ENCODE measurements at places on chromosomes 7 and 10. TPM values are rescaled to one million over a fixed set of nuclear protein-coding genes. Genes with fewer than 3 reads are reported as not detected.

DNA sequence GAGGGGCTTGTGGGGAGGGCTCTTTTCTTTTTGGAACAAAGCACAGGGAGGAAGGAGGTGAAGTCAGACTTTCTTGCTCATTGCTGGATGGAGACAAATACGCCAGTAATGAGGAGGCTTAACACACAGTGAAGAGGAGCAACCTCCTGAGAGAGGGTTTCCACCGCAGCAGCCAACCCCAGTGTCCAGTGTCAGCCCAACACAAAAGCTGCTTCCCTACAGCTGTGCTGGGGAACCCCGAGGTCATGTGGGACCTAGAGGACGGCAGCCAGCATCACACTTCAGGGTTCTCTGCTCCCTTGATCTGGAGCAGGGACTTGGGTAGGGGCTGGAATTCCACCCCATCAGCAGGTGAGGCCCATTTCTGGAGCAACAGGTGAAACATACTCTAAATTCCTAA is 7.7 kb downstream of the BLNK start:
- no peak for DNase-seq

The MTG1 gene
- 21.2 TPM for total RNA-seq

DNA sequence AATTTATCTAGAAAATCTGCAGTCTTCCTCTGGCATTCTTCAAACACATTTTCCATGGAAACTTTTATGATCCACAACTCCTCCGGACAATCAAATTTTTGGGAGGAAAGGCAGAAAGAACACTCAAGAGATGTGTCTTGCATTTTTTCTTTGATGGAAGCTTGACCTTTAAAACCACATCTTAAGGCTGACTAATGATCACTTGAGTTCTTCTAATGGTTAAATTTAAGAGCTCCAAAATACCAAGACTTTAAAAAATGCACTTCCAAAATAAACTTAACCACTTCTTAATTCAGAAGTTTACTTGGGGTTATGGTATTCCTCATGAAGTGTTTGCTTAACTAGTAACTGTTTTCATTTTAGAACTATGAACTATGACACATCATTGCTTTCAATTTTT is 43.3 kb downstream of the ETV1 start:
- DNase-seq: no peak

The NCF1 gene
- total RNA-seq: under 0.01 TPM

DNA sequence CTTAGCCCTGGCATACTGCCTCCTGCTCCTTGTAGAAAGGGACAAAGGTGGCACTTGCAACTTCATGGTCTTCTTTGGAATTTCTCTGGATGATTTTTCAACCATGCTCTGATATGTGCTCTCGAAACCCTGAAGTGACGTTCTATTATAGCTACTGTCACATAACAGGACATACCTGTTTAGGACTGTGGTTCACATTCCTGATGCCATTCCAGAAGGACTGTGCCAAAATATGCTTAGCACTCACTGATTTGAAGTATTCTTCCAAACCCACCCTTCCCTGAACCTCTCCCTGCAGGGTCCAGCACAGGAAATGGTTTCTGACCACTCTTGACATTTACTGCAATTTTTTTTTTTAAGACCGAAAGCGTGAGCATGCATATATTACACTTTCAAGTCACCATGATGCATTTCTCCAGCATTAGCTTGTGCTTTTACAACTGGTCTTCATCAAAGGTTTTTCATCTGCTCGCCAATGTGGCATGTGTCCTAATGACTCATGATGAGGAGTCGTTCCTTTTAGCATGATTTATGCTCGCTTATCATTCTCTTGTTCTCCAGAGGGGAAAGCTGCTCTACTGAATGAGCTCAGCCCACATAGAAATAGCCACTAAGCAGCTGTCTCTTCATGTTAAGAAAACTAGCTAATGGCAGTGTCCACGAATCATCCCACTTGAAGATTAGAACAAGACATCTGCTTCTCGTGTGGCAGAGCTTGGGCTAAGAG is 135.2 kb downstream of the ADAM12 start:
- no peak for DNase-seq

DNA sequence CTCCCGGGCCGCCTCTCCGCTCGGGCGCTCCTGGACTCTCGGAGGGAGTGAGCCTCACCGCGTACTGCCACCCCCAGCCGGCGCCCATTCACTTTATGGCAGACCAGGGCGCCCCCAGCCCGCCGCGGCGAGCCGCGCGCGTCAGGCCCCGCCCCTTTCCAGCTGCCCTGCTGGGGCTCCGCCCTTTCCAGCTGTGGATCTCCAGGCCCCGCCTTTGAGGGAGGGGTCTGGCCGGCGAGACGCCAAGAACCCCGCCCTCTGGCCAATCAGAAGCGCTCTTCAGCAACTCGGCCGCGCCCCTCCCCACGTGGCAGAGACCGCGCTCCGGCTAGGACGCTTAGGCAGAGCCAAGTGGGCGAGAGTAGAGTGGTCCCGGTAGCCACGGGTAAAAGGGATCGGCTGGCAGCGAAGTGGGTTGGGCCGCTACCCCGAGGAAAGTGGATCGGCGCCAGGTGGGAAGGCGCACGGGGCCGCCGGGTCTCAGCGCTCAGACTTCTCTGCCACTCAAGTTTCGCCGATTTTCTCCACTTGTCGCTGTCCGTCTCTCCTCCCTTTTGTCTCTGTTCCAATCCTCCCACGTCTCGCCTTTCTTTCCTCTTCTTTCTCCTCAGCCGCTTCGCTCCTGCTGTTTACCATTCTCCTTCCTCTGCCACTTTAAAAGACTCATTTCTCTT is at the start of gene PITX3:
Gene PITX3, minus strand, starts transcription at position 69 of the 674 bp plus-strand sequence. CDS start 9,432 bp downstream, outside the sequence.
- DNase-seq: peak; percentile 96

DNA sequence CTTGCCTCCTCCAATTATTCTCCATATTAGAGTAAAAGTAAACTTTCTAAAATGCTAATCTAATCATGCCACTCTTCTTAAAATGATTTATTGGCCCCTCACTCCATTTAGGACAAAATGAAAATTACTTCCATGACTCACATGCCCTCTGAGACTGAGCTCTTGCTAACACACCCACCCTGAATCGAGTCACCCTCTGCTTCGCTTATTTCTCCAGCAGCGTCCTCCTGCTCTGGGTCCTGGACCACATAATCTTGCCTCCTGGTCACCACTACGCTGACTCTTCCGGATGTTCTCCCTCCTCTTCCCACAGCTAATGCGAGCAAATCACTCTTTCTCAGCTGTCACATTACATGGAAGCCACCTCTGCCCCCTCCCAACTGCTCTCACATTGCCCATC is 384.0 kb upstream of the FZD8 start:
- DNase-seq: no peak

GRCh38 chr7:142603870-142604448 is 145.3 kb upstream of the PRSS1 start:
- peak; percentile 41 for DNase-seq

Data from frontal cortex (tissue), 4 donors.